ENCODE measurements at places on chromosomes 1 and 21.
A peak's percentile ranks its signal among the peaks of the same experiment; 100 is the strongest.

DNA sequence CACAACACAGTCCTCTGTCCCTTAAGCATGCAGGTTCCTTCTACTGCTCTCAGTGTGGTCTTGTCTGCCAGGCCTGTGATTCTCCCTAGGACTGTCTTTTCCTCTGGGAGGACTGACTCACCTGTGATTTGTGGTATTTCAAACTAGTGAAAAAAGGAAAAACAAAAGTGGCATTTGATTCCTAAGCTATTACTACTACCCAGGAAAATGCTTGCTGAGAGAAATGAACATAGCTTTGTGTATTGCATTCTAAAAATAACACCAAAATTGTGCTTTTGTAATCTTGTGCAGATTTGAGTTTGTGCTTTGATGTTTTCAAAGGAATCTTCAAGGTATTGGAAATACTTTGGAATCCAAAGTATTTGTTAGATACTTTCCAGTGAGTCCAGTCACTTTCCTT, 57.0 kb downstream of the GPR161 start:
- peak; percentile 18 for DNase-seq

- DNase-seq: no peak
Measured at GRCh38 chr1:226100436-226101391, 38.2 kb downstream of the H3-3A start.

DNA sequence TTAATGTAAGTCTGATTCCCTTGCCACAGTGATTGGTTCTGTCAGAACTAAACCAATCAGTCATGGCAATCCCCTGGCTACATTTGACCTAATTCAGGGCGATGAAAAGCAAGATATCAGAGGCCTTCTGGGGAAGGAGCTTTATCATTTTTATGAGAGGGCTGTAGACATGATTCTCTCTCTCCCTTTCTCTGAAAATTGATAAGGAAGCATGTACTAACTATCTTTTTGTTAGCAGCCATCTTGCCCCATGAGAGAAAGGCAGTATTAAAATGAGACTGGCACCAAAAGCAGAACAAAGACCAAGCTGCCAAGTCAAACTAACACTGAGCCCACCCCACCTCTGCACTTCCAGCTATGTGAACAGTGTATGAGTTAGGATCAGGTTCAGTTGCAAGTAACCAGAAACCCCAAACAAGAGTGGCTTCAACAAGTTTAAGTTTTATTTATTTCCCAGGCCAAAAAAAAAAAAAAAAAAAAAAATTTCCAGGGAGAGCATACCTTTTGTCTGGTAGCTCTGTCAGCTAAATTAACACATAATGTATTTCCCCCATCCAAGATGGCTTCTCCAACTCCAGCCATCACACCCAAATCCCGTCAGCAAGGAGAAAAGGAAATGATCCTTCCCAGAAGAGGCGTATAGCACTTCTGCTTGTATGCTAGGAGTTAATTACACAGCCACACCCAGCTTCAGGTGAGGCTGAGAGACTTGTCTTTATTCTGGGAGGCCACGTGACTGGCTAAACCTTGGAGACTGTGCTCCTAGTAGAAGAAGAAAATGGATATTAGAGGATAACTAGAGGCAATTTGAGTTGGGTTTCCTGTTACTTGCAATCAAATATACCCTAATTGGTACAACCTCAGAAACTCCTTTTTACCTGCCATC, 105.8 kb upstream of the RALGPS2 start:
- DNase-seq: no peak

- DNase-seq: no peak
Measured at GRCh38 chr21:16116798-16117197, 387.0 kb downstream of the USP25 start.

- no peak for DNase-seq
Measured at GRCh38 chr1:182389619-182390047, 2.0 kb downstream of the GLUL start.

DNA sequence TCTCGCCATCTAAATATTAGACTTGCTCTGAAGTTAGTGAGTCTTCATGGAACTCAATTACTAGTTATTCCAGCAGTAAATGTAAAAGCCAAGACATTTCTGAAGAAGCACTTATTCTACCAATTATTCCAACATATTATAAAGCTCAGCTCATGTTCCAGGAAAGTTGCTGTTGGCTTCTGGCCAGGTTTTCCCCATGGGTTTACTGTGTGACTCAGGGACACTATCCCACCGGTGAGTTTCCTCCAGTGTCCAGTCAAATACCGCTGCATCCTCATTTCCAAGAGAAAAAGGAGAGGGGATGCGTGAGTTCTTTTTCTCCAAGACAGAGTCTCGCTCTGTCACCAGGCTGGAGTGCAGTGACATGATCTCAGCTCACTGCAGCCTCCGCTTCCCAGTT, 9.2 kb upstream of the HHIPL2 start:
- DNase-seq: no peak

- DNase-seq: no peak
Measured at GRCh38 chr21:38359835-38360234, 103.0 kb downstream of the KCNJ15 start.

- DNase-seq: no peak
Measured at GRCh38 chr21:26451081-26451740, 121.9 kb downstream of the CYYR1 start.

GRCh38 chr1:155226188-155226909, 17.9 kb downstream of the MTX1 start:
- DNase-seq: peak; percentile 96

DNA sequence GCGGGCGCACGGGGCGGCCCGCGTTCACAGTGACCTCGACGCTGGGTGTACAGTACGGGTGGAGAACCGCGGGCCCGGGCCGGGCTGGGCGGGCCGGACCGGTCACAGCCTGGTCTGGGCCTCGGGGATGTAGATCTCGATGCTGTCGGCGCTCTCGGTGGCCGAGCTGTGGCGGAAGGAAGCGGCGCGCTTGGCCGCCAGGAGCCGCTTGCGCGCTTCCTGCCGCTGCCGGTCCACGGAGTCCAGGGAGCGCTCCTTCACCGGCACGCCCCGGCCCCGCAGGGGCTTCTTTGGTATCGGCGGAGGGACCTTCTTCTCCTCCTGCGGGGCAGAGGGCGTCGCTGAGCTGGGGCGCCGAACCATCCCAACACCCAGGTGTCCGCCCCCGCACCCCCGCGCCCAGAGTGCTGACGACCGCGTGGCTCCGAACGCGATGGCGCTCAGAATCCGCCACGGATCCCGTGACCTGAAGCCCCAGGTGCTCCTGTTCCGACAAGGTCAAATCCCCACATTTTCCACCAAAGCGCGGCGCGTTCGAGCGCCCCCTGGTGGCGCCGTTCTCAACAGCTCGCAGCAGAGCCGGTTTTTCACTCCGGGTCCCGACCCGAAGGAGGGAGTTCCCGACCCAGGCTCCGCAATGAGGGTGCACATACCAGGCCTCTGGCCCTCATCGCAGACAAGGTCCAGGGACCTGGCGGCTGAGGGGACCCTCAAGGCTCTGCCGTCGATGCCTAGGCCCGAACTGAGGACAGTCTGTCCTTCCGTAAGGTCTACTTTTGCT, 6.6 kb upstream of the SMIM12 start:
- peak; percentile 80 for DNase-seq

DNA sequence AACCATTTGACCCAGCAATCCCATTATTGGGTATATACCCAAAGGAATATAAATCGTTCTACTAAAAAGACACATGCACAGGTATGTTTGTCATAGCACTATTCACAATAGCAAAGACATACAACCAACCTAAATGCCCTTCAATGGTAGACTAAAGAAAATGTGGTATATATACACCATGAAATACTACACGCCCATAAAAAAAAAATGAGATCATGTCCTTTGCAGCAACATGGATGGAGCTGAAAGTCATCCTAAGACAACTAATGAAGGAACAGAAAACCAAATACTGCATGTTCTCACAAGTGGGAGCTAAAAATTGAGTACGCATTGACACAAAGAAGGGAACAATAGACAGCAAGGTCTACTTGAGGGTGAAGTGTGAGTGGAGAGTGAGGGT, 72.0 kb downstream of the EIF4G3 start:
- no peak for DNase-seq

DNA sequence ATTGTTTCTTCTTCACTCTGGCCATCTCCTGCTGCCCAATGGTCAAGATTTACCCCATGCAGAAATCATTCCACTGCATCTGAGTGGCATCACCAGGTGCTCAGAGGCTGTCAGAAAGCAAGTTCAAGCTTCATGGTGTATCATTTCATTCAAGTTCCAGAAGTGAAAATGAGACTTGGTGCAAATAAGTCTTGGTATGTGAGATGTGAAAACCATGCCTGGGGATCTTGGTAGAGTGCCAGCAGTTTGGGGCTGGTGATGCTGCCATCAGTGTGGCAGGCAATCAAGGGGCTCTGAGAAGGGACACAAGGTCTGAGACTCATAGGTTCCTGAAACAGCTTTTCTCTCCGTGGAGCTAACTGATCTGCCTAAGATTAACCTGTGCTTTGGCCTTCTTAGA, 52.0 kb downstream of the CD2 start:
- DNase-seq: no peak

GRCh38 chr21:39984286-39984991, 117.2 kb downstream of the PCP4 start:
- no peak for DNase-seq

- DNase-seq: no peak
Measured at GRCh38 chr1:78996791-78997190, 9.7 kb downstream of the ADGRL4 start.

DNA sequence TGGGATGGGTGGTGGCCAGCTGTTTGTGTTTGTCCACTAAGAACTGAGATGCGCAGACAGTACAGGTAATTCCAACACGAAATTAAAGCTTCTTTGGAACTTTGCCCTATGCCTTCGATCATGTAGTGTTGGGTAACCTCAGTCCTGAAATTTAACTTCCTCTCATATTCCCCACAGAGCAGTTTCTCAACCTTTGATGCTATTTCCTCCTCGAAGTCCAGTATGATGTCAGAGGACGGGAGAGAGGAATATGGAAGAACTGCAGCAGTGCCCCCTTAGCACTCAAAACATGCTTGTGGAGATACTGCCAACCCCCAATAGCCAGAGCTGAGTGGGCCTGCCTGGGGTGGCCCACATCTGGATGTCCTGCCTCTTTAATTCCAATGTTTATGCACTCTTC, 3.6 kb downstream of the LPAR3 start:
- DNase-seq: no peak

DNA sequence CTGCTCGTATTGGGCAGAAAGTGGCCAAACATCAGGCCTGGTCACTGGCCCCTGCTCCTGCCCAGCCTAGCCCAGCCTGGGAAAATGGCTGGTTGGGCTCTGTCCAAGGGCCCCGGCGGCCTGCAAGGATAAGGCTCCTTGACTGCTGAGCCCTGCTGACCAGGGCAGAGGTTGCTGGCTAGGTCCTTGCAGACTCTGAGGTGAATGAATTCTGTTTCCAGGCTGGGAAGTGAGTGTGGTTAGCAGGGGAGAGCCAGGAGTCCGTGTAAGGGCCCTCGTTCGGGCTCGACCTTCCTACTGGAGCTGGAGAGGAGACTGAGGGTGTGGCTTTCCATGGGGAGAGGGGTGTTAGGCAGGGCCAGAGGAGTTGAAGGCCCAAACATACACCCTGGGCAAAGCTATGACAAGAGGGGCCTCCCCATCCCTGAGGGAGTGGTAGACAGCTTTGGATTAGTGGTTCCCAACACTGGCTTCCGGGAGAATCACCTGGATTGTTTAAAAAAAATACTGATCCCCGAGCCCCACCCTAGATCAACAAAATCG, 20.6 kb downstream of the CSF1 start:
- peak; percentile 97 for DNase-seq

DNA sequence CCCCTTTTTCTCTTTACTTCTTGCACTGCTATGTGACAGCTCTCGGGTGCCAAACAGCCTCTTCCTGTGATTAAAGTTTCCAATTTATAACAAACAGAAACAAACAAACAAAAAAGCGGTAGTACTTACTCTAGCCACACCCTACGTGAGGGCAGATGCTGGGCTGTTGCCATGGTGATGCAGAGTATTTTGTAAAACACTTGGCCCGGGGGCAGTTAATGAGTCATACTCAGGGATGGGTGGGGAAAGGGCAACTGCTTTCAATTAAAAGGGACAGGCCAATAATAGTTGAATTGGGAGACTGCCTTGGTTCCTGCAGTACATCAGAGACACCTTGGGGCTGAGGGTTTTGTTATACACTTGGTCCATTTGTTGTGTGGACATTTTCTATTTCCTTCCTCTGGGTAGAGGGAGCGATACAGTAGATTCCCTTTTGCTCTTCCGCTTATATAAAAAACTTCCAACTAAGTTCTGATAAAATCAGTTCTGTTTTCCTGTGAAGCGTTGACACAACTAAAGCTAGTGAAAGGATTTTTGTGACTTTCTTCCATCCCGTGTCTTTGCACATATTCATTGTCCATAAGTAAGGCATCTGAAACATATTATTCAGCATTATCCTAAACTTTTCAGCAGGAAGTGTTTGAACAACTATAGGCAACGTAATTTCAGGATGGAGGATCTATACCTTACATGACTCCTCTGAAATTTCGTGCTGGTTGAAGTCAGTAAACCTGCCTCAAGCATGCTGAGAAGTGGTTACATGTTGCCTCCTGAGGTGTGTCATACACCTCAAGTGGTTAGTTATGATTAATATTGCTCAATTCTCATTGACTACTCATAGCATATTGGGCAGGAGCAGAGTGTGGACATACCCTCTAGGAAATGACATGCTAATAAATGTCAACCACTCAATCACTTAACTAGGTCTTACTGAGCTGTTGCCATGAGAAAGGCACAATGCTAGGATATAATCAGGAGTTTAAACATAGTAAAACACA, 36.7 kb upstream of the THEM4 start:
- DNase-seq: peak; percentile 98

DNA sequence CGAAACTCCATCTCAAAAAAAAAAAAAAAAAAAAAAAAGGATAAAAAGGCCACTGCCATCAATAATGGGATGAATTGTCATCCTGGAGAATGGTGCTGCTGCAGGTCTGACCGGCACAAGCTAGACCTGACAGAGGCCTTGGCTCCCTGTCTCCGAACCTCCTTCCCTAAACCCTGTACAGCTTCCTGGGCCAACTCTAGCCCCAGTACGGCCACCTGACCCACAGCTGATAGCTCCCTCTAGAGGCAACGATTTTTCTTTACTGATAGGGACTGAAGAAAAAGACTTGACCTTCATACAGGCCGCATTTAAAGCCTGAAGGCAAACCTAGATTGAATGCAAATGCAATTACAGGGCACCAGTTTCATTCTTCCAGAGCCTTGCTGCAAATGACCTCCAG, 30.7 kb downstream of the NOL9 start:
- DNase-seq: peak; percentile 90

DNA sequence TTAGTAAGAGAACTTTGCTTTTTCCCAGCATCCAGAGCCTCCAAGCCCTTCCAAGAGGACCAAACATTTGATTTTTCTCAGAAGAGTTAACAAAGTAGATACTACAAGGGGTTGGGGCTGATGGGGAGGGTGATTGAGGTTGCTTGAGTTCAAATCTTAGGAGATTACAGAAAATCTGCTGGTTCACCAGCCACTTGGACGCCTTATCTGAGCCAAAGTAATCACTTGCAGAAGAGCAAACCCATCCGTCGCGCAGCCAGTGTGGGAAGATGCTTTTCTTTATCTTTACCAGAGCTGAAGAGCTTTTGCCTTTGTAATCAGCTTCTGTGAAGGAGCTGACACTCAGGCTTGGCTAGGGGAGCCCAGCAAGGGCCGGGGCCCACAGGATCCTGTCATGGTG, 91.9 kb upstream of the CTTNBP2NL start:
- DNase-seq: peak; percentile 49

All from mesendoderm (in vitro differentiated cells).